Fibroblast of lung (primary cell): ENCODE measurements at places on chromosomes 2 and 18. TPM values are rescaled to one million over a fixed set of nuclear protein-coding genes. Genes with fewer than 3 reads are reported as not detected.
A peak's percentile ranks its signal among the peaks of the same experiment; 100 is the strongest.

DNA sequence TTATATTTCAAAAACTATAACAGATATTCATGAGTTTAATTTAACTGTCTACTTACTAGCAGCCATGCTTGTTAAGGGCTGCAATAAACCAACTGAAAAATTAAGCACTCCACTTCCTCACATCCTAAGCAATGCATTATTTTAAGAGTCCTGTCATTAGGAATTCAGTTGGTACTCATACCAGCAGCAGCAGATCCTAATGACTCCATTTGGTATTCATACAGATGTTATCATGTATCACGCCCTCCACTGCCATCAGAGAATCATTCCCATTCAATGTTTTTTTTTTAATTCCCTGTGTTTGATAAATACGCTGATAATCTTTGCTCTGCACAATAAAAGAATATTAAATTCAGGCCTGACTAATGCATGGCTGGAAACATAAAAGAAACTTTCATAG is 236.8 kb downstream of the AFF3 start:
- no peak for DNase-seq

- no peak for DNase-seq
These were observed 257.8 kb upstream of the GALNT5 start for GRCh38 chr2:156999661-157000060.

PCBP1 gene
- total RNA-seq, result 30.6 and 42.1 TPM in 2 replicates

ACTG2 gene
- total RNA-seq, result 4.1 TPM in 2 replicates

DNA sequence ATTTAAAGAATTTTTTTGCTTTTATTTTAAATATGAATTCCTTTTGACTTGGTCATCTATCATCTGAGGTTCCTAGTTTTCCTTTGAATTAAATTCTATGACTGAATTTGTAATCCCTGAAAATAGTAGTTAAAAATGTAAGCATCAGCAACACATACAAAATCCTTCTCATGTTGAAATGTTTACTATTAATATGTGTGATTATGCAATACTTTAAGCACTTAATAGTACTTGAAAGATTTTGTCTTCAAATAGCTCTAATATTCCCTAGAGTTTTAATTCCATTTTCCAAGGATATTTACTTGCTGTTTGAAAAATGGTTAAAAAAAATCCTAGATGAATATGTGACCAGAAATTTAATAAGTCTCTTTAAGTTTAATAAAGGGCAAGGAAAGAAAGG is 26.6 kb upstream of the SPATS2L start:
- no peak for DNase-seq

DNA sequence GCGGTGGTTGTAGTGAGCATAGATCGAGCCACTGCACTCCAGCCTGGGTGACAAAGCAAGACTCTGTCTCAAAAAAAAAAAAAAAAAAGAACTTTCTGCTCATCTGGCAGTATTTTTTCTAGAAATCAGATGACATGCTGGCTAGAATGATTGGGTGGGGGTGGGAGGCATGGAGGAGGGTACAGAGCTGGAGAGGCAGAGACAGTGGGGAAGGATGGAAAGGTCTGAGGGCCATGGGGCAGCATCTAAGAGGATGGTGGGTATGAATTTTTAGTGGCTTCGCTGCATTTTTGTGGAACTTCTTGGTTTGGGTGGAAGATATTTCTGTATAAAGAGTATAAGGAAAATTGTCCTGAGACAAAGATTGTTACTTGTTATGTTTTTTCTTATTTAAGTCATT is 23.3 kb downstream of the ARMC9 start:
- DNase-seq, result peak; percentile 10

GRCh38 chr2:236536727-236537398 is 32.8 kb upstream of the ACKR3 start:
- DNase-seq, result no peak

DNA sequence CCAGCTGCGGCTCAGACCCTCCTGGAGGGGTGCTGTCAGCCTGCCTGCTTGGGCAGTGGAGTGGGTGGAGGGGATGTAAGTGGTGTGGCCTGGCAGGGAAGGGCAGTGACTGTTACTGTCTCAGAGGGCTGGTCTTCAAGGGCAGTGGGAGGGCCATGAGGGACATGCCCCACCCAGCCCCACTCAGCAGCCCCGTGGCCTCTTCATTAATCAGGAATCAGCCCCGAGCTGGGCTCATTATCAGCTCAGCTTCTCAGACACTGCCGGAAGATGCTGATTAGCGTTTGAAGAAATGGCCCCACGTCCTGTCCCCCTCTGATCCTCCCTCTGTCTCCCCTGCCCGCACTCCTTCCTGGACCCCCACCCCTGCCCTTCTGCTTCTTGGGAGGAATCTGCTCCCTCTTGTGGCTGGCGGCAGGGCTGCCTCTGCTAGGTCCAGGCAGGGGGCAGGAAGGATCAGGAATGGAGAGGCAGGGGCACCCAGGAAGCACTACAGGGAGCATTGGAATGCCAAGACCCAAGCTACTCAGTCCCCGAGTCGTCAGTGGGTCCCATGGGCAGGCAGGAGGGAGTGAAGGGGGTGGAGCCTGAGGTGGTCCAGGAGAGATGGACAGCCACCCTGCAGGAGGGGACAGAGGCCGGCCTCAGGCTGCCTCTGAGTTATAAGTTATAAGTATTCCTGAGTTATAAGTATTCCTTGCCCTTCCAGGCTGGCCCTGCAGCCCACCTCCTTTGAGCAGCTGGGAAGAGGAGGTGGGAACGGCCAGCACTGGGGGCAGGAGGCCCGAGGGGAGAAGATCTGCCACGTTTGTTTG is 7.0 kb downstream of the ASIC4 start:
- DNase-seq, result peak; percentile 41

MREG gene
- total RNA-seq, result 1.8 and 3.5 TPM in 2 replicates

DNA sequence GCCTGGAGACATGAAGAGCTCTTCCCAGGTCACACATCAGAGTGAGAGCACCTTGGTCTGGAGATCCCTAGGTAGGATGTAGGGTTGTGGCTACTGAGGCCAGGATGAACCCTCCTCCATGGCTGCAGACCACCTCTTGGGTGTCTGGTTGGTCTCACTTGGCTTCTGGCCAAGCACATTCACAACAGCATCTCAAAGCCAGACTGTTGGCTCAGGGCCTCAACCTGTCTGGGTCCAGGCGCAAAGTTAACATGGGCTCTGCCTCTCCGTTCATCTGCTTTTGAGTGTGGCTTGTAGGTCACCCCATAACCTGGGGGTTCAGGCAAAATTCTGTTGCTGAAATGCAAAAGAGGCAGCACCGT is 40.1 kb downstream of the RHOB start:
- no peak for DNase-seq

- peak; percentile 61 for DNase-seq
These were observed 52.6 kb downstream of the CHN1 start for GRCh38 chr2:174952607-174953006.
